ENCODE measurements at places on chromosomes 5 and 9.

DNA sequence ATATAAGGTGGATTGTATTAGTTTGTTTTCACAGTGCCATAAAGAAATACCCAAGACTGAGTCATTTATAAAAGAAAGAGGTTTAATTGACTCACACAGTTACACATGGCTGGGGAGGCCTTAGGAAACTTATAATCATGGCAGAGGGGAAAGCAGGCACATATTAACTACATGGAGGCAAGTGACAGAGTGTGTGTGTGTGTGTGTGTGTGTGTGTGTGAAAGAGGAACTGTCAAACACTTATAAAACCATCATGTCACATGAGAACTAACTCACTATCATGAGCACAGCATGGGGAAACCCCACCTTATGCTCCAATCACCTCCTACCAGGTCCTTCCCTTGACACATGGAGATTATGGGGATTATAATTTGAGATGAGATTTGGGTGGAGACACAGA lies 118.6 kb downstream of the SPEF2 start:
- DNase-seq: no peak

DNA sequence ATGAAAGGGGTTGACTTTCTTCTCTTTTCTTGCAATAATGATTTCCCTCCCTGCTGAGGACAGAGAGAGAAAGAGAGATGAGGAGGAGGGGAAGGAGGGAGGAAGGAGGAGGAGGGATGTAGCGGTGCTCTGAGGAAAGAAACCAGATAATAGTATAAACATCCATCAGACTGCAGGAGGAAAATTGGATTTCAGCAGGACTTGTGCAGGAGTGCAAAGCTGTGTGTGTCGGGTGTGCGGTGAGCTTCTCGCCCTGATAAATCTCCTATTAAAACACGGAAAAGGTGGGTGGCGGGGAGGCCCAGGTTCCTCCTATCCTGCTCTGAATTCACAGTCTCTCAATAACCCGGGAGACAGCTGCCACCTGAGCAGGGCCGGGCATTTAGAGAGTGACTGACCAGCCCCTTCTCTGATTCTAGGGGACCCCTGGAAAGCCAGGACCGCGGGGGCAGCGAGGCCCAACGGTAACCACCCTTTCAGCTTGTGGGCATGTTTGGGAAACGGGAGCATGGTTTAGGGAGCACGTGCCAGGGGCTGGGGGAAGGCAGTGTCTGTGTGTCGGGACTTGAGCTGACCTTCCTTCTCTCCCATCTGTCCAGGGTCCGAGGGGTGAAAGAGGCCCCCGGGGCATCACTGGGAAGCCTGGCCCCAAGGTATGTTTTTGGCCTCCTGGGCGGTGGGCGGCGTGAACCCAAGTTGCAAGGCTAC lies 85.8 kb upstream of the FCN2 start:
- DNase-seq: no peak

- DNase-seq: no peak
Observed at GRCh38 chr9:38421498-38422211, 2.6 kb downstream of the IGFBPL1 start.

GRCh38 chr9:112048924-112049691 lies 126.0 kb downstream of the SUSD1 start:
- DNase-seq: no peak

DNA sequence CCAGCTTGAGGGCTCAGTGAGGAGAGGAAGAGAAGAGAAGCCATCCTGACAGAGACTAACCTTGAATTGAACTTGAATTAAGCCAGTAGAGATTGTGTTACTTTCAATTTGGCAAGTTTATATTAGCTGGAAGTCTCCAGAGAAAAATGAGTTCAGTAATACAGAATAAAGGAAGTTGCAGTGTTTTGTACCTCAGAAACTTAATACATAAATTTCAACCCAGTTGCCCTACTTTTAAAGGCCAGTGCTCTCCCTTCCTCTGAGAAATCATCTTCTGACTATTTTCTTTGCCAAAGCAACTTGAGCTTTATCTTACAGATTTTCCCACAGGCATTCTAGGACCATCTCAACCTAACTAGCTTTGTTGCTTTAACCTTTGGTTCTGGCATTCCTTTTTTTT lies 231.0 kb upstream of the GAS1 start:
- DNase-seq: no peak

GRCh38 chr9:15158064-15158463 lies 149.0 kb downstream of the TTC39B start:
- no peak for DNase-seq

- no peak for DNase-seq
Observed at GRCh38 chr9:91315191-91315590, 46.5 kb downstream of the AUH start.

GRCh38 chr9:96655198-96655851 lies at the start of gene PRXL2C:
TSS of gene PRXL2C (minus strand) at chr9:96655317. CDS start at chr9:96655281, 36 bp downstream.
- DNase-seq: peak; percentile 8

GRCh38 chr9:87359264-87359663 lies 138.4 kb upstream of the DAPK1 start:
- DNase-seq: no peak

- DNase-seq: no peak
Observed at GRCh38 chr5:504326-505154, 19.7 kb downstream of the SLC9A3 start.

GRCh38 chr5:159059722-159060121 lies 40.0 kb downstream of the EBF1 start:
- no peak for DNase-seq

- DNase-seq: no peak
Observed at GRCh38 chr9:84519413-84519812, 150.1 kb upstream of the NTRK2 start.

DNA sequence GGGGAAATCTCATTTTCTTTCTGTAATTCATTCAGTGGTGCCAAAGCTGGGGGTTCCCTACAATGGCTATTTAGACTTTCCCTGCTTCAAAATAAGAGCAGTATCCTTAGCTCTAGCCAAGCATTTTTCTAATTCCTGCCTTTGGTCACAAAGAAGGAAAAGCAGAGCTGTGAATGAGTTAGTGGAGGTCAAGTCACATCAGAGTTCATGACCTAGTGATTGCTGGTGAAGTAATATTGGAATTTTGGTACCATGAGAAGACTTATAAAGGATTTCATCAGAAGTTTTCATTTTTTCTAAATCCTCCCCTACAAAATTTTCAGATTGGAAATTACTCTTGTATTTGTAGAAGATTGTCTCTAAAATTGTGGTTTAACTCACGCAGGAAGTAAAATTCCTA lies 28.0 kb downstream of the DNAJC21 start:
- DNase-seq: no peak

GRCh38 chr5:133746834-133747233 lies 134.5 kb upstream of the FSTL4 start:
- no peak for DNase-seq

GRCh38 chr5:36452424-36453006 lies 150.8 kb upstream of the RANBP3L start:
- DNase-seq: no peak

DNA sequence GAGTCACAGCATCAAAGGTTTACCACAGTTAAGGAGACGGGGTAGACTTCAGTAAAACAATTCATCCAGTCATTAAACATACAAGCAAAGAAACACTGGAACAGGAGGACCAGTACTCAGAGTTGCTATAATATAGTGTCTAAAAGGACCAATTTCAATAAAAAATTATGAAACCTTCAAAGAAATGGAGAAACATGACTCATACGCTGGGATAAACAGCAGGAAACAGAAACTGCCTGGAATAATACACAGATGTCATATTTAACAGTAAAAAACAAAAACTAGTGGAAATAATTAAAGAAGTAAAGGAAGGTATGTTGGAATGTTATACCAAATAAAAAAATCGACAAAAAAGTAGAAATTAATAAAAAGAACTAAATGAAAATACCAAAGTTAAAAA lies 1075.9 kb downstream of the NR2F1-AS1 start:
- DNase-seq: no peak
